ENCODE measurements at places on chromosomes 6 and 20.

DNA sequence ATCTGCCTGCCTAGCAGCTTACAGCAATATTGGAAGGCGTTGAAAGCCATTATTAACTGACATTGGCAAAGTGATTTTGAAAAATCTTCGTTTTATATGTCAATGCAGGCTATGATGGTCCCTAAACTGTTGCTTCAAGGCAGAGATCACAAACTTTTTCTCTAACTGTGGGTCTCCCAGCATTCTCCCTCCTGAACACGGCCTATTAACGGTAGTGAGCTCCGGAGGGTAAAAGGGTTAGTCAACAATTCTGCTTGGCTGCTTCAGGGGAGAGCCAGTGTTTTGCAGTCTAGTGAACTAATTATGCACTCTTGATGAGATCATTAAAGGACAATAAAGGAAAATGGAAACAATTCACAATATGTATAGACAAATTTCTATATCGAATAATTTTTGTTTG is 261.8 kb upstream of the QKI start:
- DNase-seq = no peak

- DNase-seq = peak; percentile 90
Observed at GRCh38 chr6:155523821-155524651, 68.4 kb upstream of the NOX3 start.

DNA sequence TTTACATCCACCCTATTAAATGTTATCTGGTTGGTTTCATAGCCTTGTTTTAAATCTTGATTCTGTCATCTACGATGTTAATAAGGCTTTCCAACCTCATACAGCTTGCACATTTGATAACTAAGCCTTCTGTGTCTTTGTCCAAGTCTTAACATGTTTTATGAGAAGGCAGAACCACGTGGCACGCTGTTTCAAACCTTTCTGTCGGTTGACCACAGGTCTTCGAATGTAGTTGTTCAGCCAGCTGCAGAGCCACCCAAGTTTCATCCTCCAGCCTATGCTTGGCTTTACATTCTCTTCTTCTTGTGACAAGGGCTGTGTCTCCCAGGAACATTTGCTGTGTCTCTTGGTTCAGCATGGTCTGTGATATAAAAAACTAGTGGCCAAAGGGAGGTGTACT is 15.7 kb upstream of the SGK2 start:
- no peak for DNase-seq

DNA sequence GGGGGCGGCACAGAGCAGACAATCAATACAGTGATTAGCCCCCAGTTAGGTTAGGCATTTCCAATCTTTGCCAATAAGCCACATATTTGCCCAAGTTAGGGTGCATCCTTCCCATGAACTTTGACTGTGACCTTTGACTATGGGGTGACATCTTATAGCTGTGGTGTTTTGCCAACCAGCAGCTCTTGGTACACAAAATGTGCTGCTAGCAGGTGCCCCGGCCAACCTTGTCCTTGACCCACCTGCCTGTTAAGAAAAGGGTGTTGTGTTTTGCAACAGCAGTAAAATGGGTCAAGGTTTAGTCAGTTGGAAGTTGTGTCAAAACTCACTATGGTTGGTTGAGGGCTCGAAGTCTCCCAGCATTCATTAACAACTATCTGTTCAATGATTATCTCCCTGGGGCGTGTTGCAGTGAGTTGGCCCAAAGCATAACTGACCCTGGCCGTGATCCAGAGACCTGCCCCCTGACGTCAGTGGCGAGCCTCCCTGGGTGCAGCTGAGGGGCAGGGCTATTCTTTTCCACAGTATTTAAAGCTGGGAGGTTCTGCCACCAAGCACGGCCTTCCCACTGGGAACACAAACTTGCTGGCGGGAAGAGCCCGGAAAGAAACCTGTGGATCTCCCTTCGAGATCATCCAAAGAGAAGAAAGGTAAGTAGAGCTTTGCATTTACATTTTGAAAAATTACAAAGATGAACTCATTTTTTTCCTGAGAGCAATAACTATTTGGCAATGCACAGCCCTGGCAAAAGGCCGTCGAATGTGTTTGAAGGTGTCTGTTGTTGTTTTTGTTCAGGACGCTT is at the start of gene PCK1:
PCK1 (plus strand) TSS at position 557 of the 802 bp plus-strand sequence. CDS start 302 bp downstream, outside the sequence.
- DNase-seq = no peak

DNA sequence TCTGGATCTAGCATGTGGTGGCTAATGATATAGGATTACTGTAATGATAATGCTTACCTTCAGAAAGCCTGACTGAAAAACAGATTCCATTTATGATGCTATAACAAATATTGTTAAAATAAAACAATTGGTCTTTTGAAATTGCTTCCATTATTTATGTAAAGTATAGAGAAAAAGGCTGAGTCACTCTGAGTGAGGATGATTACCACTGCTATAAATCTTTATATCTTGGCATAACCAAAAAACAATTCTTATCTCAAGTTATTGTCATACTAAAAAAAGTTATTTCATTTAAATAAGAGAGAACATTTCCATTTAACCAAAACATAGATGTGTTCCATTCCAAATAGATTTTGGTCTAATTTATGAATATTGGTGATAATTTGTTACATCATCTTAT is 53.0 kb upstream of the DST start:
- DNase-seq = no peak

Measured in HCEC 1CT (cell line).